Pancreas (tissue), 10 donors: ENCODE measurements at places on chromosomes 5 and 9. TPM values are rescaled to one million over a fixed set of nuclear protein-coding genes. Genes with fewer than 3 reads are reported as not detected.

GRCh38 chr5:135317286-135317685 lies 81.7 kb downstream of the MACROH2A1 start:
- DNase-seq = no peak

GRCh38 chr5:96854067-96854466 lies 22.2 kb upstream of the ERAP2 start:
- DNase-seq = no peak

DNA sequence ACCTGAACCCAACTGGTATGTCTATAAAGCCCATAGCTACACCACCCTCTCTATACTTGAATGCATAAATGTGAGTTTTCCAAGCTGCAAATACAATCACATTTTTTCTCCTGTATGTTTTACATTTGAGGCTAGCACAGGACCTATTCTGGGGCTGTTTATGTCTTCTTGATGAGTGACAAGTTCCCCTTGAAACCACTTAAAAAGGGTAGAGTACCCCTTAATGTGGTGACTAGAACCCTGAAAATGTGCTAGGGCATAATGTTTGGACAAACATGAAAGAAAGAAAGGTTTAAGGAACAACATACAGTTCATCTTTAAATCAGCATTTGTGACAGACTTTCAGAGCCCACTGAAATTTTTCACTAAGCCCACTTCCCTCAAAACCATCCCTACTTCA lies 25.2 kb upstream of the GLIS3 start:
- no peak for DNase-seq

DNA sequence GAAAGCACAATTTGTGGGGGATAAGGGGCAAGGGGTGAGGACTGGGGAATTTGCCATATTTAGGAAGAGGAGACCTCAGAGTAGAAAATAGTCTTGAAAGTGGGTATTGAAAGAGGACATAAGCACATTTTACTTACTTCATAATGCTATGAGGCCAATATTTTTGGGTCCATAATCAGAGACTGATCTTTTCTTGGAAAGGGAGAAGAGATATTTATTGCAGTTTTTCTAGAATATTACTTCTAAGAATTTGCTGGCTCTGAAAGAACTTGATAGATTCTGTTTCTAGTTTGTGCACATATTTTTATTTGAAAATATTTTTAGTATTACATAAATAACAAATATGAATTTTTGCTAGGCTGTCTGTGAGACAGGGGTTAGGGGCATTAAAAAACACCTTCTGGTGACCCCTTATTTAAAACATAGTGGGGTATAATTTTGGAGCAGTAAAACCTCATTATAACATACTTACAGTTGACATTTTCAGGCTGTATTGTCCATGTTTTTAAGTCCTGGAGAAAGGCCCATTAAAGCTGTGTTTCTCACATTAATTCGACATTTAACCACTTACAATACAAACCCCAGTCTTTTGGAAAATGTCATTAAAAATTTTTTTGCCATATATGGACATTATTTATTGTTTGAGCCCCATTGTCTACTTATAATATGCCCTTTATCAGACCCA lies 118.9 kb upstream of the NFIB start:
- no peak for DNase-seq

GRCh38 chr5:1787472-1788047 lies 12.1 kb downstream of the MRPL36 start:
- DNase-seq = no peak

DNA sequence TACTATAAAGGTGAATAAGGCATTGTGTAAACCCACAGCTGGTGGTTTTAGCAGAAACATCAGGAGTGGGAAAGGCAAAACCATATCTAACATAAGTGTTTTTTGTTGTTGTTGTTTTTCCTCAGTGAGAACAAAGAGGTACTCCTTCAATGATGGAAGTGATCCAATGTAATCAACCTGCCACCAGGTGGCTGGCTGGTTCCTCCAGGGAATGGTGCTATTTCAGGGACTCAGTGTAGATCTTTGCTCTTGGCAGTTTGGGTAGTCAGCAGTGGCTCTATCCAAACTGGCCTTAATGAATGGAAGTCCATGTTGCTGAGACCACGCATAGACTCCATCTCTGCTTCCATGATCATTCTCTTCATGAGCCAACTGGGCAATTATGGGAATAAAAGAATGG lies 10.8 kb downstream of the DMRTA1 start:
- DNase-seq = no peak

GRCh38 chr9:24572406-24572805 lies 26.7 kb upstream of the IZUMO3 start:
- no peak for DNase-seq

DNA sequence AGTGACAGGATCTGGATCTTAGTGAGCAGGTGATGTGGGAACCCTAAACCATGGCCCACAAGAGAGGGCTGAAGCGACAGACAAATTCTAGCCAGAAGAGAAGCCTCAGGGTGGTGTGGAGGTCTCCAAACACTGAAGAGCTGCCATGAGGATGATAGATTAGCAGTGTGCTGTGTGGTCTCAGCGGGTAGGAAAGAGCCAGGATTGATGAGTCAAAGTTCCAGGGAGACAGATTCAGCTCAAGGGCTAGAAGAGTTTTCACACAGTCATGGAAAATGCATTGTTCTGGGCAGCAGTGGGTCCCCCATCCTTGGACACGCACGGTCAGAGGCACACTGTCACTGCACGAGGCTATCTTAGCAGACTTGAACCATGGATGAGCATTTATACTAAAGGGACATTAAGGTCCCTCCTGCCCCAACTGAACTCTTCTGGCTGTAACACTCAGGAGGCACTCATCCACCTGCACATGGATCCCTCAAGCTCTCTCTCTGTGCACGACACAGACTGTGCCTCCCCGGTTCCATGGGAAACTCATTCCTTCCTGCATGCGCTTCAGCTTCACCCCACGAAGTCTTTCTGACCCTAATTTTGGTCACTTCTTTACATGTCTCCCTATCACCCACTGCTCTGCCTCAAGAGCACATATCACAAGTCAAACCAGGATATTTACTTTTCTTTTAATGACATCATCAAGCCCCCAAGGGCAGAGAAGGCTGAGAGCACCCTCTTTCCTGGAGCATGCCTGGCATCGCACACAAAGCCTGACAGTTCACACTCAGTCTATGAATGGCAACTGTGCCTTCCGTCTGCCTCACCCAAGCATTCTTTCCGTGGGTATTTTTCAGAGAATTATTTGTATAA lies 84.8 kb downstream of the TLE1 start:
- no peak for DNase-seq

GRCh38 chr9:131179561-131180219 lies 54.3 kb downstream of the NUP214 start:
- no peak for DNase-seq

- no peak for DNase-seq
Measured at GRCh38 chr5:68066277-68066955, 149.1 kb upstream of the PIK3R1 start.

DNA sequence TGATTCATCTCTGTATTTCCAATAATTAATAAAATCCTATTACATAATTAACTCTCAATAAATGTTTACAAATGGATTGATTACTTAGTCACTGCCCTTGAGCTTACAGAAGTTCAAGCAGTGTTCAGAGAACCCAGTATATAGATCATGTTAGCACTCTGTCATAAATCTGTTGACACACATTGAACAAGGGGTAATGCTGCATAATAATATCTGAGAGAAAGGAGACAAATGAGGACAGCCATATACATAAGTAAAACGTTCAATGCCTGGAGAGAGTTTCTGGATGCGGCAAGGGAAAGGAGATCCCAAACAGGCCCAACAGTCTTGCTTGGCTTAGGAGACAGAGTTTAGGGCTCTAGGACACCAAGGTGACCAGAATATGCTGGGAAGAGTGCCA lies 270.2 kb downstream of the FBXL17 start:
- no peak for DNase-seq

DNA sequence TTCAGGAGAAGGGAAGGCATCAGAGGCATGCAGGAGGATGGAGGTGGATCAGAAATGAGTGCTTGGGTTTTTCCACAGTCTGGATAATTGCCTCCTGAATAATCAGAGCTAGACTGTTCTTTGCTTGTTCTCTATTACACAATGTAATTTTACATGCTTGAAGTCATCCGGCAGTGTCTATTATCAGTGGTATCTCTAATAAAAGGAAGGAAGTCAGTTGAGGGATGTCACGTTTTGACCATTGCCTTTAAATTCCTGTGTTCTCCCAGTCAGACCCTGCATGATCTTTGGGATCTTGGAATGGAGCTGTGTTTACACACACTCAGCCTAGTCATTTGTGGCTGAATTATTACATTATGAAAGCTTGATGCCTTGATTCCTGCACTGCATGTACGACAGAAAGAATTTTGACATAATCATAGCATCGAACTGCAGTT lies 91.0 kb downstream of the PDE8B start:
- no peak for DNase-seq

- peak; percentile 42 for DNase-seq
Measured at GRCh38 chr9:130530938-130531337, 48.4 kb upstream of the FUBP3 start.

GRCh38 chr5:75277463-75277862 lies 40.8 kb upstream of the ANKRD31 start:
- no peak for DNase-seq

DNA sequence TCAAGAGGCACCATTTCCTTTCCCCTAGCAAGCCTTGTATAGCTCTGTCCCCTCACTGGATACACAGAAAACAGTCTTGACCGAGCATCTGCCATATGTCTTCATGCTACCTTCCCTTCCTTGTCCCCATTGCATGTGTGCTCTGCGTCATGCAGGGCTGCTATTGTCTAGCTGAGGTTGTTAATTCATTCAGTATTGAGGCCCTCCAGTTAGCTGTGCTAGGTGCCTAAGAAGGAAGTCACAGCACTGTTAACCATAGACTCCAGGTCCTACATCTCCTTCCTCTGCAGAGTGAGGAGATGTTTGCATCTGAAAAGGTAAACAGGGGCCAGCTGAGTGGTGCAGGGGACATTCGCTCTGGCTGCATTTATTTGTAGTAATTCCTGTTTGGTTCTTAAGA lies 48.2 kb downstream of the SLC1A3 start:
- no peak for DNase-seq

DNA sequence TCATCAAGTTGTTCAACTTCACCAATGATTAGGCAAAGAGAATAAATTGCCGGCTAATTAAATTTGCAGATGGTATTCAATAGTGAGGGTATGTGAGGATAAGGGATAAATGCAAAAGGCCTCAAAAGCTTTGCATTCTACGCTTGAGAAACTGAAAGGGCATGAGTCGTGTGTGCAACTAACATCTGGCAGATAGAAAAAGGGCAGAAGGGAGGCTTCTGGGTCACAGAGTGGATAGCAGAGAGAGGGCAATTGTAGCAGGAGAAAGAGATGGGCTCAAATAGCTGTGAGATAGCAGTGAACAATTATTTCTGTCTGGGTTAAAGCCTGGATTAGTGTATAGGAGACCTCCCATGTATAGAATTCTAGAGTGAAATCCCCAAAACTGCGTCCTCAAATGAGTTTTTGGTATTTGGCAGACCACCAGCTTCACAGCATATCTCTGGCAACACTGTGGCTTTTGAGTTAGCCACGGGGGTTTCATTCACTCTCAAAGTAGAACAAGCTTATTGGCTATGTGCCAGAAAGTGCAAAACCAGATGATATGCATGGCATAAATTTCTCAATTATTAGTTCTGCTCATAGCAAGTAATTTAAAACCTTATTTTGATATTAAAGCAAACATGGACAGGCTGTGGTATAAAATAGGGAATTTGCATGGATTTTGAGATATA lies 586.3 kb downstream of the BRINP1 start:
- no peak for DNase-seq

DNA sequence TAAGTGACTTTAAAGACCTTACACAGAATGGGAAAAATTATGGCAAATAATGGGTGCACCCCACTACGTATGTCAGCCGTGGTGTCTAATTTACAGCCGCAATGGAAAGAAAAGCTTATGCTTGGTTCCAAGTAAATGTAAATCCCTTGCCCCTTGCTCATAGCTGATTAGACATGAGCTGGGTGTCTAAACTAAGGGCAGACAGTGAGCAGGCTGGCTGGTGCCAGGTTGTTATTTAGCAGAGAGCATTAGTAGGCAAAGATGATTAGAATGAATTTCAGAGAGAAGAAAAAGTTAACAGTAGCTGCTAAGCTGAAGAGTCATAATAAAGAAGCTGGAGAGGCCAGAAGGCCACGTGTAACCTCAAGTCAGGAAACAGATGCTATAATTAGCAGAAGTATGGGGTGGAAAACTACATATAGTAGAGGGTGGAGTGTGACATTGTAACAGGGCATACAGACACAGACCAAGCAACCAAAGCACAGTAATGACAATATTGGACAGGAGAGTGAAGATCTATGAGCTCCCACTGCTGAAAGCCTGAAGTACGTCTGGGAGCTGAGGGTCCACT lies 257.7 kb downstream of the MCTP1 start:
- no peak for DNase-seq

GRCh38 chr9:91117959-91118703 lies 243.6 kb downstream of the AUH start:
- DNase-seq = peak; percentile 62

- DNase-seq = no peak
Measured at GRCh38 chr5:33772380-33772897, 119.4 kb downstream of the ADAMTS12 start.

GRCh38 chr5:107067395-107067794 lies 603.3 kb downstream of the EFNA5 start:
- peak; percentile 5 for DNase-seq

GRCh38 chr5:1524799-1525623 lies 1.3 kb upstream of the LPCAT1 start:
- DNase-seq = peak; percentile 60

- DNase-seq = no peak
Measured at GRCh38 chr5:21704974-21705668, 1148.0 kb downstream of the CDH12 start.

DNA sequence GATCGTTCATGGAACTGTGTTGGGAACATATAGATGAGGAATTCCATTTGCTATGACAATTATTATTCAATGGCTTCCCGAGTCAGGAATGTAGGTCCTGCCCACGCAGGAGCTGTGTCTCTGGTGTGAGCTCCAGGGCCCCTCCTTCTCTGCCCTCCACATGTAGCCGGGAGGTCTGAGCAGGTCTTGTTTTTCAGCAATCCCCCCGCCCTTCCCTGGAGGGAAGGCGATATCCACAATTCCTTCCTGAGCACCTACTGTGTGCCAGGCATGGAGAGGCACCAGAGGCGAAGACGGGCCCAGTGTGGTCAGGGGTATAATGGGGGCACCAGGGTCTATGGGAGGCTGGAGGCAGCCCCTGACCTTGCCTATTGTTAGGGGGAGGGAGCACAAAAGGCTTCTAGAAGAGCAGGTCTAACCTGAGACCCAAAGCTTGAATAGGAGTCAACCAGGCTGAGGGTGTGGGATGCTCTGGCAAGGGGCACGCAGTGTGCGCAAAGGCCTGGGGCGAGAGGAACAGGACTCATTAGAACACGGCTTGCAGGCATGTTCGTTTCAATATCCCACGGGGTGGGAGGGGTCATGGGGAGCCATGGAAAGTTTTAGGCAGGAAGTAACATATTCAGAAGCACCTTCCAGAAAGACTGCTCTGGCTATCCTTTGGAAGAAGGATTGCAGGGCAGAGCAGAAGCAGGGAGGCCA lies 154.9 kb downstream of the C9orf50 start:
- no peak for DNase-seq

- no peak for DNase-seq
Measured at GRCh38 chr9:97474372-97474925, 27.0 kb upstream of the TMOD1 start.

The TNFSF15 gene
- 1.7 TPM for total RNA-seq

The SH2D3C gene
- 1.4 TPM for total RNA-seq

The SVEP1 gene
- 12.8 TPM for total RNA-seq

The SHOC1 gene
- 0.08 TPM for total RNA-seq

The PRRT1B gene
- total RNA-seq = 2.9 TPM

The WNK2 gene
- total RNA-seq = 53.5 TPM

The NIPSNAP3A gene
- 13.4 TPM for total RNA-seq

The SGCD gene
- total RNA-seq = 1.9 TPM
